GM23338 (cell line): ENCODE measurements at places on chromosomes 12 and 14. TPM values are rescaled to one million over a fixed set of nuclear protein-coding genes. Genes with fewer than 3 reads are reported as not detected.

PMCH gene
- polyA plus RNA-seq: 0.64 and 1.1 TPM in 2 replicates

ARHGDIB gene
- 0.89 and 1.8 TPM in 2 replicates for polyA plus RNA-seq

BTBD7 gene
- 24.4 and 28.9 TPM in 2 replicates for polyA plus RNA-seq

RPL6 gene
- polyA plus RNA-seq: 1,712 and 1,715 TPM in 2 replicates

GLTP gene
- 26.5 and 28.0 TPM in 2 replicates for polyA plus RNA-seq

NINJ2 gene
- polyA plus RNA-seq: 1.2 and 2.6 TPM in 2 replicates

ZNF219 gene
- 35.5 and 37.7 TPM in 2 replicates for polyA plus RNA-seq

DLGAP5 gene
- 92.7 and 117 TPM in 2 replicates for polyA plus RNA-seq
